Left renal cortex interstitium (tissue), 4 donors: ENCODE measurements at places on chromosomes 2 and 18. TPM values are rescaled to one million over a fixed set of nuclear protein-coding genes. Genes with fewer than 3 reads are reported as not detected.
A peak's percentile ranks its signal among the peaks of the same experiment; 100 is the strongest.

- no peak for DNase-seq
These were observed 306.5 kb downstream of the STK39 start for GRCh38 chr2:167940734-167941507.

The SLC4A5 gene
- polyA plus RNA-seq: 3.3 TPM

GRCh38 chr18:25895518-25895917 lies 194.9 kb downstream of the SS18 start:
- no peak for DNase-seq

GRCh38 chr18:24831871-24832665 lies 371.6 kb downstream of the HRH4 start:
- DNase-seq: peak; percentile 52

GRCh38 chr2:55017880-55018279 lies 32.4 kb downstream of the RTN4 start:
- no peak for DNase-seq

DNA sequence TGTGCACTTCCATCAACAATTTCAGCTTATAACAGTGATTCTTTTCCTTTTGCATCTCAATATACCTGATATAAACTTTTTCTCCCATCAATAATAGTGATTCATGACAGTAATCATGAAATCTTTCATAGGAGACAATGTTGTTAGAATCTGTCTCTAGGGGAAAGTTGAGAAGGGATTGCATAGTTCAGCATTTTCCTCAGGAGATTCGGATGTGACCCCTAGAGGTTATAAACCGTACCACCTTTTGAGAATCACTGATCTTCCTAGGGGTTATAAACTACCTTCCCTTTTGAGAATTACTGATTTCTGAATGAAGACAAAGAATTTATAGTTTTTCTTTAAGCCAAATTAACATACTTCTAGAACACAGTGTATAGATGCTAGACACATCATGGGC lies 53.0 kb upstream of the GALNT3 start:
- DNase-seq: no peak

The CLEC4F gene
- 0.08 TPM for polyA plus RNA-seq

- DNase-seq: no peak
These were observed 205.1 kb downstream of the ARL4C start for GRCh38 chr2:234291765-234292204.

- no peak for DNase-seq
These were observed 64.4 kb downstream of the LCLAT1 start for GRCh38 chr2:30511122-30512083.

The UCN gene
- 0.79 TPM for polyA plus RNA-seq

GRCh38 chr2:121735518-121736074 lies 1.1 kb downstream of the NIFK start:
- DNase-seq: no peak
